ENCODE measurements at places on chromosomes 16 and 17.

DNA sequence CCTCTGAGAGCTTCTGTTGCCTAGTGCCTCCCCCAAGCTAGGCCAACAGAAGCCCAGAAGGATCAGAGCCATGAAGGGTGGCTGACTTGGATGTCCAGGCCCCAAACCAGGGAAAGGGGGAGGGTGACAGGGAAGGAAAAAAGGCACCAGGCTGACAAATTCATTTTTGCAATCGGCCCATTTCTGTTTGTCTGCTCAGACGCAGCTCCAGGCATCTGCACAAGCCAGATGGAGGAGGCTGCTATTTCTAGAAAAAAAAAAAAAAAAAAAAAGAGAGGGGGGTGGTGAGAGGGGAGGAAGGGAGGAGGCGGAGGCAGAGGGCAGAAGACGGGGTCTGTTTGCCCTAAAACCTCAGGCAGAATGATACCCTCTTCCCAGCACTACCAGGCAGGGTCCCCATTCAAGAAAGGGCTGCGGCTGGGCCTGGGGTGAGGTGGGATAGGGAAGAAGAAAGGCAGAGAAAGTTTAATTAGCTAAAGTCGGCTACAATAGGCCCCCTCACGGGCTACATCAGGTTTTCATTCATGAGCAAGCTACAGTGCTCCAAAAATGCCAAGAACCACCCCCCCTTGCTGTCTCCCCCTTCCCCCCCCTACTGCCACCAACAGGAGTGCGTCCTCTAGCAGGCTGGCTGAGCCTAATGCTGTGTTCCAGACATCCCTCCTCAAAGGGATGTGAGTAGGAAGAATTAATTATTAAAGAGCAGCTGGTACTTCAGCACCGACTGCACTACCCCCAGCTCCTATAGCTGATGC, 2.4 kb downstream of the HDAC5 start:
- DNase-seq, result peak; percentile 74

DNA sequence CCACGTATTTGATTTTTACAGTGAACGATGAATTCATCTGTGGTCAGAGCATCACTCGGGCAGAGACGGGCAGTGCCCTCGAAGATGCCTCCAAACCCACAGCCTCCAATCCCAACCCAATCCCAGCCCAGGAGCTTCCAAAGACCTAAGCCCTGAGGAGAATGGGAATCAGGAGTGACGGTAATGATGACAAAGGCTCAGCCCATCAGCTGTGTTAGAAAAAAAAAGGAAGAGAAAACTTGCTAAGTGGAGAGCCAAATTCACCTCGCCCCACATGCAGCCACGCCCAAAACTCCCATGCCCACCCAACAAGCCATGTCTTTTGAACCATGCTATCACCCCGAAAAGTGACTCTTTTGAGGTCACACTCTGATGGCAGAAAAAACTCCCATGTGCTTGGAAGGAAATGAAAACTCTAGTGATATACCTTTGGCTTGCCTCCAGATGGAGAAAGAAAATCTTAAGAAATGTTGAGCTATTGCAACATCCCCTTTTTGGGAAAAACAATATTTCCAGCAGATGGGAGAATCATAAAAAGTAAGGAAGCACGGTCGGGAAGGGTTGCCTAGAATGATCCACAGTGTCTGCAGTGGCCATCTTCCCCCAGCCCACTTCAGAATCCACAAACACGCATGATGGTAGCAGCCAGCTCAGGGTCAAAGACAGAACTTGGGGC, 37.7 kb downstream of the XYLT1 start:
- DNase-seq, result no peak

DNA sequence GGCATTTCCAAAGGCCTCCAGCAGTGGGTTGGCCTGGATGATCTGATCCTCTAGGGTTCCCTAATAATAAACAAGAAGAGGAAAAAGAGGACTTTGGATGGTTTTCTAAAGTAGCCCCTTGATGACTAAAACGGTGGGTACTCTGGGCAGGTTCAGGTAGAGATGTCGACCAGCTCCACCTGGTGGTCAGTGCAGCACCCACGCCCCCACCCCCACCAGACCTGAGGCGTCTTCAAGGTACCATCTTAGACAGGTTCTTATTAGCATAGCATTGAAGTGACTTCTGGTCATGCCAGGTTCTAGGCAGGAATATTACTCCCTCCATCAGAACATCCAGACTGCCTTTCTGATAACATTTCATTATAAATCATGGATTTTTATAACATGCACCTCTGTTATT, 15.0 kb downstream of the MYH13 start:
- DNase-seq, result no peak

DNA sequence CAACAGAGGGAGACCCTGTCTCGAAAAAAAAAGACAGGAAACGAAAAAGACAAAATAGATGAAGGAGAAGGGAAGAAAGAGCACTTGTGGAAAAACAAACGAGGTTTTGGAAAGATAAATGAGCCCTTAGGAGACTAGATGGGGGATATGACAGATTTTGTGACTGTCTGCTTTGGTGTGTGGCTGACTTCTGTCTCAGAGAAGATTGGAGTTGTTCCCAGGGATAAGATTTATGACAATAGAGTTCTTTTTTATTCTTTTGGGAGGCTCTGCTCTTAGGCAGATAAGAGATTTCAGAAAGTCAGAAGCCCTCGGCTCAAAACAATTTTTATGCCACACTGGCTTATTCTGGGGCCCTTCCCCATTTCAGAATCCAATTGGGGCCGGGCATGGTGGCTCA, 73.9 kb upstream of the ATF7IP2 start:
- DNase-seq, result no peak

DNA sequence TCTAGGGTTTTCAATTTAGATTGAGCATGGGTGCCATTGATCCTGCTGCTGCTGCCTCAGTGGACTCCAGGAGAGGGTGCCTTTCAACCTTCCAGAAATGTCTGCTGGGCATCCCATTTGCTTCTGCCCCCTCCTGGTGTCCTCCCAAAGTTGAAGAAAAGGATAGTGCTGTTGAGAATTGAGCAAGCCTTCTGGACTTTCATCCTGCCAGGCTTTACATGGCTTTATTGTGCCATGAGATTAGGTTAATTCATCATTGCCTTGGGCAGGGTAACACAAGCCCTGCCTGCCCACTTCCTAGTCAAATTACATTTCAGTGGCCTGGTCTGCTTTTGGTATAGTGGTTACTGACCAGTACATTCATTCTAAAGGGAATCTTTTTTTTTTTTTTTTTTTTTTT, 17.9 kb upstream of the TANGO6 start:
- no peak for DNase-seq

DNA sequence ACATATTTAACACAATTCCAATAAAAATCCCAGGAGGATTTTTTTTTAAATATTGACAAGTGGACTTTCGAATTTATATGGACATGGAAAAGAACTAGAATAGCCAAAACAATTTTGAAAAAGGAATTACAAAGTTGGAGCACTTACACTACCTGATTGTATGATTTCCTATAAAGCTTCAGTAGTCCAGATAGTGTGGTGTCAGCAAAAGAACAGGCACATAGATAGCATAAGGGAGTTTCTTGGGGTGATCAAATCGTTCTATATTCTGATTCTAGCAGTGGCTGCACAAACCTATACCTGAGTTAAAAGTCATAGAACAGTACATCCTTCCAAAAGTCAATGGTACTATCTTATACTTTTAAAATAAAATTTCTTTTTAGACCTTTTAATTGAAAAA, 66.4 kb upstream of the CES5A start:
- DNase-seq, result no peak

DNA sequence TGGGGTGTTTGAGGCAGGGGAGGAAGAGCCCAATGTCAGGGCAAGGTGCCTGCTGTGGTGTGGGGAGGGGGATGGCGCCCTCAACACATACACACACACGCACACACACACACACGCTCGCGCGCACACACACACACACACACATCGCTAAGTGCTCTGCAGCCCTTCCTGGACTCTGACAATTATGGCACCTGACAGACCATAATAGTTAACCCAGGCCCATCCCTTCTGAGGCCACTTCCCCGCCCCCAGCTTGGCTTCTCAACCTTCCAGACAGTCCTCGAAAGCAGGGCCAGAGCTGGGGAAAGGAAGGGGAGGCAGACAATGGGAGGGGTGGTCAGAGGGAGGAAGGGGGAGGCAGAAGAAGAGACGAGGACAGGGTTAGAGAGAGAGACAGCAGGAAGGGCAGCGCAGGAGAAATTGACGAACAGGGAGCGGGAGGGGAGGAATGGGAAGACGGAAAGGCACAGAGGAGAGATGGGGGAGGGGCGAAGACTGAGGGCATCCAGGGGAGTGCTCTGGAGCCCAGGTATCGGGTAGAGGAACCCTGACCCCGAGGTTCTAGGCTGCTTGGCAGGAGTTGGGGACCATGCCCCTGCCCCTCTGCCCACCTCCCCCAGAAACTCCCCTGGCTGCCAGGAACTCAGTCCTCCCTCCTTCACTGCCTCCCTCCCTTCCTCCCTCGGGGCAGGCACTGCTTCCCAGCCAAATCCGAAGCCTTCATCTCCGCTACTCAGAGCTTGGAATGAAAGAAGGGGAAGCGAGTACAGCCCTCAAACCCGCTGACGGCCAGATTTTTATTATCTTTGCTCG, 4.0 kb downstream of the SRCIN1 start:
- DNase-seq, result peak; percentile 19

GRCh38 chr17:43856141-43856540, 9.2 kb downstream of the CD300LG start:
- DNase-seq, result peak; percentile 38

- DNase-seq, result no peak
Measured at GRCh38 chr17:27920569-27920968, 27.4 kb upstream of the LYRM9 start.

DNA sequence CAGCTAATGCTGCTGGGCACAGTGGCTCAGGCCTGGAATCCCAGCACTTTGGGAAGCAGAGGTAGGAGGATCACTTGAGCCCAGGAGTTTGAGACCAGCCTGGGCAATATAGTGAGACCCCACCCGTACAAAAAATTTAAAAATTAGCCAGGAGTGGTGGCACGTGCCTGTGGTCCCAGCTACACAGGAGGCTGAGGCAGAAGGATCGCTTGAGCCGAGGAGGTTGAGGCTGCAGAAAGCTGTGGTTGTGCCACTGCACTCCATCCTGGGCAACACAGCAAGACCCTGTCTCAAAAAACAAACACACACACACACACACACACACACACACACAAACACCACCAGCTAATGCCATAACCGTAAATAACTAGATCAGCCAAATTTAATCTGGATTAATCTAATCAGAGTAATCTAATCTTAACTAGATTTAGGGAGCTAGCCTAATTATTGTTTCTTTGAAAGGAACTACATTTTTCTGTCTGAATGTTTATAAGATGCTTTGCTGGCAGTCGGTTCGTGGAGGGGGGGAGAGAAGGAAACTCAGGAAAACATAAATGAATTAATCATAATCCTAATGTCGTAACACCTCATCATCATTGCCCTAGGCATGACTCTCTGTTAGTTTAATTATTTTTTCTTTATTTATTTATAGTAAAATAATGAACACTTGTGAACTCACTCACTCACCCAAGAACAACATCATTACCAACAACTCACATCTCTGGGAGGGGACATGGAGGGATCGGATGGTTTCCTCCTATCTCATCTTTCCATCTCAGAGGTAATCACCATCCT, 12.5 kb upstream of the RBBP6 start:
- DNase-seq, result no peak

- no peak for DNase-seq
Measured at GRCh38 chr16:72042157-72042660, 12.1 kb upstream of the HP start.

- DNase-seq, result peak; percentile 77
Measured at GRCh38 chr16:81629896-81630634, 149.0 kb upstream of the PLCG2 start.

GRCh38 chr17:33968350-33969044, 286.6 kb upstream of the CCL2 start:
- DNase-seq, result no peak

DNA sequence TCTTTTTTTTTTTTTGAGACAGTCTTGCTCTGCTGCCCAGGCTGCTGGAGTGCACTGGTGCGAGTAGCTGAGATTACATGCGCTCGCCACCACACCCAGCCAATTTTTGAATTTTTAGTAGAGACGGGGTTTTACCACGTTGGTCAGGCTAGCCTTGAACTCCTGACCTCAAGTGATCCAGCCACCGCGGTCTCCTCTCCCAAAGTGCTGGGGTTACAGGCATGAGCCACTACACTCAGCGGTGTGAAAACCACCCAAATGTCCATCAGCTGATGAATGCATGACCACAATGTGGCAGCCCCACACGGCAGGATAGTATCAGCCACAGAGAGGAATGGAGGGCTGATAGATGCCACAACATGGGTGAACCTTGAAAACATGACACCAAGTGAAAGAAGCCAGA, 2.1 kb downstream of the P2RX5 start:
- no peak for DNase-seq

DNA sequence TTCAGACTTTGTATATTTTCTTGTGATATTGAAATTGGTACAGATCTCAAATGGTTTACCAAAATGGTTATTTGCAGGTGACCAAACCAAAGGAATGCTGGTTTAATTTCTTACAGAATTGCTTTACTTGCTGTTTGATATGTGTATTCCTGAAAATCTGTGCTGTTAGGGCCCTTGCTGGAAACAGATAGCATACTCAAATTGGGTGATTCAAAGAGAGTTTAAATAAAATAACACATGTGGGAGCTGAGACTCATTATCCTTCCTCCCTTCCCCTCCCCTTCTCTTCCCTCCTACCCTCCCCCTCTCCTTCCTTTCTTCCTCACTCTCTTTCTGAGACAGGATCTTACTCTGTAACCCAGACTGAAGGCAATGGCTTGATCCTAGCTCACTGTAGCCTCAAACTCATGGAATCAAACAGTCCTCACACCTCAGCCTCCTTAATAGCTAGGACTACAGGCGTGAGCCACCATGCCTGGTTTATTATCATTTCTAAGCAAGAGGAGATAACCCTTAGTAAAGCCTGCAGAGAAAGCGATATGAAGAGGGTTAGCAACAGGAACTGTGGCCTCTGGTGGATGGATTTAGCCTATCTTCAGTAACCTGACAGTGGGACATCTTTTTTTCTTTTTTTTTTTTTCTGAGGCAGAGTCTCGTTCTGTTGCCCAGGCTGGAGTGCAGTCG, 141.9 kb downstream of the BCAS3 start:
- no peak for DNase-seq

DNA sequence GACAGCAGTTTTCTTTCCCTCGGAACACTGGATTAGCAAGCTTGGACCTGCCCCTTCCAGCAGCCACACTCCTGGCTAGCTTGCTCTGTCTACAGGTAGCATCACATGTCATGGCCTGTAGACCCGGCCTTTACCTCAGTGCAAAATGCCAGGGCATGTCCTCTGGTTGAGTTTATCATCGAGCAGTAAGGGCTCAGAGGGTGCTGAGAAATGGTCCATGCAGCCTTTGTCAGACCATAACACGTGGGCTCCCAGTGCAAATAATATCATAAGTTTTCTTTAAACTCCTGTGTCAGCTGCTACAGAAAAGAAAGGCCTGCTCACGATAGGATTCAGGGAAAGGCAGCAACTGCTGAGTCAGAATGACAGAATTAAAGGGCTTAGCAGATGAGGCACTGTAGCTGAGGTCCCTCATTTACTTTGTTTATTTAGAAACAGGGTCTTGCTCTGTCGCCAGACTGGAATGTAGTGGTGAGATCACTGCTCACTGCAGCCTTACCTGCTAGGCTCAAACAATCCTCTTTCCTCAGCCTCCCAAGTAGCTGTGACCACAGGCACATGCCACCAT, 8.0 kb upstream of the GNA13 start:
- DNase-seq, result no peak

- no peak for DNase-seq
Measured at GRCh38 chr17:9364837-9365430, 210.7 kb downstream of the STX8 start.

GRCh38 chr17:10144982-10145381, 53.4 kb downstream of the GAS7 start:
- no peak for DNase-seq

GRCh38 chr16:47045023-47045422, 71.5 kb upstream of the DNAJA2 start:
- no peak for DNase-seq

GRCh38 chr16:25297151-25297787, 39.6 kb upstream of the ZKSCAN2 start:
- DNase-seq, result no peak

Data from NCI-H524 treated with DMSO at 0.1 percent for 48 hours (cell line).